ENCODE measurements at places on chromosomes 1 and 21. TPM values are rescaled to one million over a fixed set of nuclear protein-coding genes. Genes with fewer than 3 reads are reported as not detected.

The TDRD5 gene
- not detected for total RNA-seq

The OR2T11 gene
- not detected for total RNA-seq

The CAMK2N1 gene
- 28.6 TPM for total RNA-seq

The HEYL gene
- not detected for total RNA-seq

The SNX7 gene
- total RNA-seq: 18.4 TPM

The CASP9 gene
- total RNA-seq: 8.6 TPM
